Brain microvascular endothelial cell (primary cell): ENCODE measurements at places on chromosomes 13 and 19.
A peak's percentile ranks its signal among the peaks of the same experiment; 100 is the strongest.

DNA sequence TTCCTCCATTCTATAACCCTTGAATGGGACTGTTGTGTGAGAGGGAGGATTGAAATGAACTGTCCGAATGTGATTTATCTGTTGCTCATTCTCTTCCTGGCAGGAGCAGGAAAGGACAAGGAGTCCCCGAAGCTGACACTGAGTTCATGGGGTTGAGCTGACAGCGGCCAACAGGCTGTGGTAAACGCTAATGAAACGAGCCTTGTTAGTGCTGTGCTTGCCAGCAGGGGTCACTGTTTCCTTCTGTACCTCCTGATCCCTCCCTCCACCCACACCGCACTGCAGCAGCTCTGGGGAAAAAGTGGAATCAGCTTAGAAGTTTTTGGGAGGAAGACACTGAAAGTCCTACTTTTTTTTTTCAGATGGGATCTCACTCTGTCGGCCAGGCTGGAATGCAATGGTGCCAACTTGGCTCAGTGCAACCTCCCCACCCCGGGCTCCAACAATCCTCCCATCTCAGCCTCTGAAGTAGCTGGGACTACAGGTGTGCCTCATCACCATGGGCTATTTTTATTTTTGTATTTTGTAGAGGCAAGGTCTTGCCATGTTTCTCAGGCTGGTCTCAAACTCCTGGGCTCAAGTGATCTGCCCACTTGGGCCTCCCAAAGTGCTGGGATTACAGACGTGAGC lies 6.7 kb upstream of the ZNF761 start:
- DNase-seq, result peak; percentile 62

DNA sequence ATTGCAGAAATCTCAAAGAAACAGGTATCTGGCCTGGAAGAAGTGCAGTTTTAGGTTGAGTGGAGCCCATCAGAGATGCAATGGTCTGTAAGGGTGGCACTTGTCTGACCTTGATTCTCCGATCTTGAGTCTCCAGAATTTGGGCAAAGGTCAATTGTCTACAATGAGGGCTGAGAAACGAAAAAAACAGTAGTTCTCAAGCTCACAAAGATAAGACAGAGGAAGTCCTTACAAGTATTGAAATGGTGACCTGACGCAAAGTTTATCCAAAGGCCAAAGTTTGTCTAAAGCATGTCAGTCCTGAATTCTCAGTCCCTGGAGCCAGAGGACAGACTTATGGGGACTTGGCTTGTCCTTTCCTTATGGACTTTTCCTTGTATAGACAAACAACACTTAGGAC lies 40.3 kb downstream of the CYSLTR2 start:
- DNase-seq, result no peak

- peak; percentile 73 for DNase-seq
Observed at GRCh38 chr19:50607874-50608785, 31.6 kb downstream of the SYT3 start.

DNA sequence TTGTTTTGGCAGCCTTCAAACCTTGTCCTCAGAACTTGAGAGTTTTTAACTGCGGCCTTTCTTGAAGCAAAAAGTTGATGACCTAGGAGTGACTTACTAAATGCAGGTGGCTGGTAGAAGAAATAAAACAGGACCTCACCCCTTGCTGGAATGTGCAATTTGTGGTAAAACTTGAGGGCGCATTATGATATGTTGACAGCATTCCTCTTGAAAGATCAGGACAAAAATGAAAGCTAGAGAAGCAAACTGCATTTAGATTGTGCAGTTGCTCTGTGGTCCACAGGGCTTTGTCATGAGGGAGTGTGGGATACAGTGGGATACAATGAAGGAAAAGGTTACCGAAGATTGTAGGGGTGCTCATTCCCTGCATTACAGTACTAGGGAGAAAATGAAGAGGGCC lies 504.2 kb downstream of the GPC6 start:
- DNase-seq, result peak; percentile 25
